ENCODE measurements at places on chromosomes 2 and 18.

- DNase-seq = no peak
Measured at GRCh38 chr2:127007652-127008051, 99.3 kb downstream of the BIN1 start.

DNA sequence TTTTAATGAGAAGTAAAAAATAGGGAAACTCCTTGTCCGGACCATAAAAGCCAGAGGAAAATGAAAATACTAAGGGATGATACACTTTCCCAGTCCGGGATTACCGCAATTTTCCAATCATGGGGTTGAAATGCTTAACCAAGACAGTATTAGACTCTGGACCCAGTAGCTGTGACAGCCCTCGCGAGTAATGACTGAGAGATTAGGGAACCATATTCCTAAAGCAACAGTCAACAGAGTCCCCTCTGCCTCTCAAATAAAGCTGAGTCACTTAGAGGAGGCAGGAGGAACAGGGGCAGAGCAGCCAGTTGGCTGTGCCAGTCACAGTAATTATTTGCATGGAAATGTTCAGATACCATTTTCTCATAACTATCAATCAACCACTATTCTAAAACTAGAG lies 34.8 kb downstream of the GPATCH11 start:
- no peak for DNase-seq

DNA sequence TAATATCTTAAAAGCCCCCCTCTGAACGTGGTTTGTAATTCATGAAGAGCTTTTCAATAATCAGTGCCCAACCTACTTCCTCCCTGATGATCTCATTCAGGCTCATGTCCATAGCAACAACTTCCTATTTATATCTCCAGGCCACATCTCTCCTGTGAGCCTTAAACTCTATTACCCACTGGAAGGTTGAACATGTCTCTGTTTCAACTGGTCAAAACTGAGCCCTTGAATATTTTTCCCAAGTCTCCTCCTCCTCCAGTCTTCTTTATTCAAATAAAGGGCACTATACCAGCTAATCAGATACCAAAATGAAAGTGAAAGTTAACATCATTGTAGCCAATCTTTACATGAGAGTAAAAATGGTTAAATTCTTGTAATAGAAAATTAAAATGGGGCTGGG lies 63.7 kb upstream of the ITGA4 start:
- no peak for DNase-seq

DNA sequence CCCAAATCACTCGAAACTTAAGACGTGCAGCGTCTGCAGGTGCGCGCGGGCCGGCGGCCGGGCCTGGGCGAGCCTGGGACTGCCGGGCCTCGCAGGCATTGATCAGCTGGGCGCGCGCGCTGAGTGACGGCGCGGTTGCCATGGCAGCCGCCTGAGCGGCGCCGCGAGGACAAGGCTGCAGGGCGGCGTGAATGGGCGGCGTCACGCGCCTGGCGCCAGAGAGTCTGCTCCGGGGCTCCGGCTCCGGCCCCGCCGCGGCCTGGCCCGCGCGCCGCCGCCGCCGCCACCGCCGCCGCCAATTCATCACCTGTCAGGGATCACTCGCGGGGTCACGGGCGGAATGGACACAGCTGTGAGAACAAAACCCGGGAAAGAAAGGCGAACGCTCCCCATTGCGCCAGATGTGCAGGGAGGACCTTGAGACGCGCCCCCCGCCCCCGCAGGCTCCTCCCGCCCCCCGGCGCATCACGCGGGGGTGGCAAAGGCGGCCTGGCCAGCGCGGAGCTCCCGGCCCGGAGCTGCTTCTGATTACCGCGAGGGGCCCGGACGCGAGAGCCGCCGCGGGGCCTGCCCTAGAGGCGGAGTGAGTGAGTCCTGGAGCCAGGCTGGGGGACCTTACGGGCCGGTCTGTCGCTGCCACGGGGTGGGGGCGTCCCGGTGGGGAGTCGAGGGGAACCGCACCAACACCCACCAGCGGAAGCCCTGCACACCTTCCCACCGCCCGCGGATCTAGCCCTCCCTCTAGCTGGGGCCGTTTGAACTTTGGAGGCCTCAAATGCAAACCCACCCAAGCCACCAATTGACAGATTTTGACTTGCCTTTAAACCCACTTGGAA lies 2.9 kb upstream of the ID2 start:
- peak; percentile 97 for DNase-seq

GRCh38 chr2:175577368-175577970 lies 396.0 kb upstream of the ATP5MC3 start:
- no peak for DNase-seq

GRCh38 chr2:143901185-143901842 lies 618.6 kb downstream of the ZEB2 start:
- no peak for DNase-seq
